ENCODE measurements at places on chromosomes 1 and 21. TPM values are rescaled to one million over a fixed set of nuclear protein-coding genes. Genes with fewer than 3 reads are reported as not detected.

GRCh38 chr1:12475101-12475500 lies 142.9 kb downstream of the DHRS3 start:
- H3K36me3 ChIP-seq = no peaks in the 10 kb centered on the region
- H3K4me1 ChIP-seq = no peaks in the 10 kb centered on the region
- no peaks in the 10 kb centered on the region for H3K27me3 ChIP-seq
- DNase-seq = no peak
- no peak overlapping the region for H3K27ac ChIP-seq

GRCh38 chr21:9750341-9751086 lies 770.9 kb upstream of the TPTE start:
- DNase-seq = no peak
- H3K4me1 ChIP-seq = no peaks in the 10 kb centered on the region
- H3K27me3 ChIP-seq = no peaks in the 10 kb centered on the region
- H3K4me3 ChIP-seq = no peak overlapping the region

The FCRL4 gene
- total RNA-seq = not detected

DNA sequence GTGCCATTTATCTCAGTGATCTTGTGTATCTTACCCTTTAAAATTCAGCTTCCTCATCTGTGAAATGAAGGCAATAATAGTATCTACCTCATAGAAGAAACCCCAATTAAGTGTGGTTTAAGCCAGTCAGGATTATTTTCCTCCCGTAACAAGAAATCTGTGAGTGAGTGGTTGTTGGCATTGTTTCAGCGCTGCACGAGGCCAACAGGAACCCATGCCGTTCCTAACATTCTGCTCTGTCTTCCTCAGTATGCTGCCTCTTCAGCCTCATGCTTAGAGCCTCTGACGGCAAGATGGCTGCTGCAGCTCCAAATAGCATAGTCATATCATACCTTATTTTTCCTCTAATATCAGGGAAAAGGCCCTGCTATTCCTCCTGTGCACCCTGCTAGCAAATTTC lies 289.7 kb downstream of the TM2D1 start:
- no peaks in the 10 kb centered on the region for H3K36me3 ChIP-seq
- no peak overlapping the region for H3K27ac ChIP-seq
- DNase-seq = no peak
- no peak overlapping the region for H3K4me3 ChIP-seq
- no peaks in the 10 kb centered on the region for H3K27me3 ChIP-seq

The KRTAP19-3 gene
- not detected for total RNA-seq

The SH2D1B gene
- total RNA-seq = not detected

The IL23R gene
- not detected for total RNA-seq

The RGSL1 gene
- total RNA-seq = 0.22 TPM

DNA sequence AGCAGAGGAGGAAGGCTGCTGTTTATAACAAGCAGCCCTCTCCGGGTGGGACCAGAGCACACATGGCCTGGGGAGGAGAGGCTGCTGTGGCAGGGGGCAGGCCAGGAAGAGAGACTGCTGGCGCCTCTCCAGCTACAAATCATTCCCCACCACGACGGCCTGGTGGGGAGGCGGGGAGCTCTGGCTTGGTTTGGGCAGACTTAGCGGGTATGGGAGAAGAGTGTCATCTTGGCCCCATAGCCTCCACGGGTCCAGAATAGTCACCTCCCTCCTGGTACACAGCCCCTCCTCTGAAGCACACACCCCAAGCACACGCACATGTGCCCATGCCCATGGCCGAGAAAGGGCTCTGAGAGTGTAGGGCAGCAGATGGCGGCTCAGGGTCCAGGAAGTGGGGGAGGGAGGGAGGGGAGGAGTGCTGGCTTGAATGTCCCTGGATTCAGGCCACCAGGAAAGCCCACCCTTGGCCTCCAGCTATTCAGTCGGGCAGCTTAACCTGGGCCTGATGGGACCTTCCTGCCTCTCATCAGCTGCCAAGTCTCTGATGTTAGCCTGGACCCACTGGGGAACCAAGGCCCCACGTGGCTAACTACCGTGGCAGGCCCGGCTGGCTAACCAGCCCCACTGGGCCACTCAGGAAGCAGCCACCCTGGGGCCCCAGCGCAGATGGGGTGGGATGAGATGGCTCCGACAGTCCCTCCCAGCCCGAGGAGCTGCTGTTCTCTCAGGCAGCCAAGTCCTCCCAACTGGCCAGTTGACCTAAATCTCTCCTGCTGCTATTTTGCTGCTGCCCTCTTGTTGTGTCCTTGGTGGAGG lies 10.9 kb downstream of the LRP8 start:
- H3K27me3 ChIP-seq = no peaks in the 10 kb centered on the region
- H3K4me1 ChIP-seq = peaks cover 30% of the 10 kb centered on the region
- DNase-seq = no peak
- peaks cover 15% of the 10 kb centered on the region for H3K36me3 ChIP-seq

DNA sequence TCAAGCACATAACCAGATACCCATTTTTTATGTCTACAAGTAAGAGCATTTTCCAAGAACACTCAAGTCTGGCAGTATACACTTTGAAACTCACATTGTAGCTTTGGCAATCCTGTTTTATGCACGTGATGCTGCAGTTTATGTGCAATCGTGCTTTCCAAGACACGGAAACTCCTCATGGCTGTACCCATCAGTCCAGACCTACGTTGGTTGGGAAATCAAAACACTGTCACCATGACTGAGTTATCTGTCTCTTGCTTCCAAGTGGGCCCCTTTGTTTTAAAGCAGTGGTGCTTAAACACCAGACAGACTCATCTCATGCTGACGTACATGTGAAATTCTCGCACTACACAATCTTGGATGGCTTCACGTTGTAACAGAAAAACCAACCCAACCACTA lies 192.8 kb downstream of the LTN1 start:
- DNase-seq = no peak
- H3K27me3 ChIP-seq = no peaks in the 10 kb centered on the region
- no peaks in the 10 kb centered on the region for H3K4me1 ChIP-seq
- no peak overlapping the region for H3K27ac ChIP-seq
- H3K4me3 ChIP-seq = no peak overlapping the region
- H3K36me3 ChIP-seq = no peaks in the 10 kb centered on the region

The FAAH gene
- 1.3 TPM for total RNA-seq

DNA sequence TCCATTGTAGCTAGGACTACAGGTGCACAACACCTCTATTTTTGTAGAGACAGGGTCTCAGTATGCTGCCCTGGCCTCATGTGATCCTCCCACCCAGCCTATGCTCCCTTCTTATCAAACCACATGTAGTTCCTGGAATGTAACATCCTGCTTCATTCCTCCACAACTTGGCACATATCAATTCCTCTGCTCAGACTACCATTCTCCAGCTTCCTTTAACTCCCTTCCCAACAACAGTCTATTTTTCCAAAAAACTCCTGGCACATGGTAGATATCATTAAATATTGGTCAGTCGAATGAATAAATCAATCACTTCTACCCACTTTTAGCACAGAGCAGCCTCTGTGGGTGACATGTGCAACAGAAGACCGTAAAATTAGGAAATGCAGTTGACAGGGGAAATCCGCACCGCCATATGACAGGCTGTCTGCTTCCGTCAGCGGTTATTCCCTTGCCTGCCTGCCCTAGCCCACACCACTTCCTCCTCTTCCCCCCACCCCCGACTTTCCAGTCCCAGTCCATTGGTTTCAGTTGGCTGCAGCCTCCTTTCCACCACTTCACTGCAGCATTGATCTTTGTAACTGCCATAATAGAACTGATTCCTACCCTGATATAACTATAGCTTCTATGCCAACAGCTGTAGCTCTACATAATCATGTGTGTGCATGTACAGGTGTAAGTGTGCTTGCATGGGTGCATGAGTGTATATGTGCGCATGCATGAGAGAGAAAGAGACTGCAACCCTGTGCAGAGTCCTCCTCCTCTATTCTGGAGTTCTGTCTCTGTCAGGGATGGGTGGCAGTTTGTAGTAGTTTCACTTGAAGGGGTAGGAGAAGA lies 6.8 kb upstream of the AKR1A1 start:
- H3K27me3 ChIP-seq = no peaks in the 10 kb centered on the region
- no peak overlapping the region for H3K4me3 ChIP-seq
- no peak for DNase-seq
- peaks cover 6% of the 10 kb centered on the region for H3K4me1 ChIP-seq
- H3K27ac ChIP-seq = no peak overlapping the region
